Daoy (cell line): ENCODE measurements at places on chromosomes 5 and 9. TPM values are rescaled to one million over a fixed set of nuclear protein-coding genes. Genes with fewer than 3 reads are reported as not detected.

The ZNF658 gene
- total RNA-seq = 2.6 and 4.9 TPM in 2 replicates

The TPPP gene
- total RNA-seq = 0.34 TPM in 1 of 2 replicates, not detected in the other

The SVEP1 gene
- total RNA-seq = 0.86 and 1.3 TPM in 2 replicates

The FAT2 gene
- total RNA-seq = 0.06 and 0.11 TPM in 2 replicates

The HACD4 gene
- total RNA-seq = not detected in 2 replicates

DNA sequence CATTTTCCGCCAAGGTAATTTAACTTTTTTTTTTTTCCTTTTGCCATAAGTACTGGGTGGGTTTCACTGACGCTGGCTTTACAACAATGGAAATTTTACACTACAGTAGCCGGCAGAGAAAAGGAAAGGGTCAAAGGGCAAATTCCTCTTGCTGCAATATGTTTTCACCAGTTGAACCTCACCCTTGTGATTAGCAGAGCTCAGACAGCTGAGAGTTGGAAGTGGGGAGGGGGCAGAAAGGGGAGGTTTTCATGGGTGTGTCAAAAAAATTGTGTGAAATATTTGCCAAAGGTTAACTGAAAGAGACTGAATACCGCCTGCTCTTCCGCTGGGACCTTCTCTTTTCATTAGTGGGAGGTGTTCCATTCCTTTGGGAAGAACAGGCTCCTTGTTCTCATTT is 296.9 kb downstream of the ADAMTS6 start:
- no peak for DNase-seq

GRCh38 chr9:96109680-96110351 is 192.2 kb downstream of the HSD17B3 start:
- no peak for DNase-seq

DNA sequence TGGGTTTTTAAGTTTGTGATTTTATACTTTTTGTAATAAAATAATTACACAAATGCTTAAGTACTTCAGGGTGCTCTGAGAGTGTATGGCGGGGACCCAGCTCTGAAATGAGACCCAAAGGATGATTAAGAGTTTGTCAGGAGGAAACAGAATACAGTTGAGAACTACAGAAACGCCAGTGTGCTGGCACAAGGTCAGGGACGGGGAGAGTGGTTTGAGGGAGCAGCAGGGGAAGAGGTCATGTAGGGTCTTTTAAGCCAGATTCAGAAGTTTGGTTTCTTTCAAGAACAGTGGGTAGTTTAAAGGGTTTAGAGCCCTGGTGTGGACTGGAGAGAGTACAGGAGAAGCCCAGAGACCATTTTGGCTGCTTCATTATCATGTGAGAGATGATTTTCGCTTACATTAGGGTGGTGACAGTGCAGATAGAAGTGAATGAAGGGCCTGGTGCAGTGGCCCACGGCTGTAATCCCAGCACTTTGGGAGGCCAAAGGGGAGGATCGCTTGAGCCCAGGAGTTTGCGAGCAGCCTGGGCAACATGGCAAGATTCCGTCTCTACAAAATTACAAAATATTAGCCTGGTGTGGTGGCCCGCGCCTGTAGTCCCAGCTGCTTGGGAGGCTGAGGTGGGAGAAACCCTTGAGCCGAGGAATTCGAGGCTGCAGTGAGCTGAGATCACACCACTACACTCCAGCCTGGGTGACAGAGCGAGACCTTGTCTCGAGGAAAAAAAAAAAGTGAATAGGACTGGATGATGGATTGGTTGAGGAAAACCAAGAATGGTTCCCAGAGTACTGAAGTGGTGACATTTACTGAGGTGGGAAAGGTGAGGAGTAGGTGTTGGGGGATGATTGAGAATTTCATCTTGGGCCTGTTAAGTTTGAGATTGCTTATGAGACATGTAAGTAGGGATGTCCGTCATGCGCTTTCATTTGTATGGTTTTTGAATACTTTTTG is 1.4 kb upstream of the ETF1 start:
- peak; percentile 45 for DNase-seq

GRCh38 chr5:160616712-160617497 is 195.2 kb downstream of the PTTG1 start:
- DNase-seq = no peak

DNA sequence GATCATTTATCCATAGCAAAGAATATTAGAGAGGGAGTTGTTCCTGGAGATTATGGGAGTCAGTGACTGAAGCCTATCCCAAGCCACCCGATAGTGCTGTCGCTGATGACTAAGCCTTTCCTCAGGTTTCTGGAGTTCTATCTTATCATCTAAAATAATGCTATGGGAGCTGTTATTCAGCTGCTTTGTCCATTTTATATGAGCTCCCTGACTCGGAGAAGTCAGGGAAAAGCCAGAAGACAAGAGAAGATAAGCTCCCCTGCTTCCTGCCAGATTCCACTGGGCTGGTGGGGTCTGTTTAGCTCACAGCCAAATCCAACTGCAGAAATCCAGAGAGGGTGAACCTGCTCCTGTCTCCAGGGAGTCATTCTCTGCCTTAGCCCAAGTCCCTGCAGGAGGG is 148.2 kb downstream of the DROSHA start:
- no peak for DNase-seq

DNA sequence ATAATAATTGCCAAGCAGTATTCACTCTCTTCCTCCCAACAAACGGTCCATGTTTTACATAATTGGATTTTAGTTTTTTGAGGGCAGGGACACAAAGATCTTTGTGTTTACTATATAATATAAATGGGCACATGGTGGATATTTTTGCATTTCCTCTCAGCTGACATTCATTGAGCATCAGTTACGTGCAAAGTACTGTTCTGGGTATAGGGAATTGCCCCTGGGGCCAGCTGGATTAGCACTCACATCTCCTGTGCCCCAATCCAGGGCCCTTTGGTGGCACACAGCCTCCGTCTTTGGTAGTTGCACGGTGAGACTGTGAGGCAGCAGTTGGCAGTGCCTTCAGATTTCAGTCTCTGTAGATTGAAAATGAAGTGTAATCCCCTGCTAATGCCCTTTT is 1.6 kb downstream of the TDRD7 start:
- DNase-seq = no peak

DNA sequence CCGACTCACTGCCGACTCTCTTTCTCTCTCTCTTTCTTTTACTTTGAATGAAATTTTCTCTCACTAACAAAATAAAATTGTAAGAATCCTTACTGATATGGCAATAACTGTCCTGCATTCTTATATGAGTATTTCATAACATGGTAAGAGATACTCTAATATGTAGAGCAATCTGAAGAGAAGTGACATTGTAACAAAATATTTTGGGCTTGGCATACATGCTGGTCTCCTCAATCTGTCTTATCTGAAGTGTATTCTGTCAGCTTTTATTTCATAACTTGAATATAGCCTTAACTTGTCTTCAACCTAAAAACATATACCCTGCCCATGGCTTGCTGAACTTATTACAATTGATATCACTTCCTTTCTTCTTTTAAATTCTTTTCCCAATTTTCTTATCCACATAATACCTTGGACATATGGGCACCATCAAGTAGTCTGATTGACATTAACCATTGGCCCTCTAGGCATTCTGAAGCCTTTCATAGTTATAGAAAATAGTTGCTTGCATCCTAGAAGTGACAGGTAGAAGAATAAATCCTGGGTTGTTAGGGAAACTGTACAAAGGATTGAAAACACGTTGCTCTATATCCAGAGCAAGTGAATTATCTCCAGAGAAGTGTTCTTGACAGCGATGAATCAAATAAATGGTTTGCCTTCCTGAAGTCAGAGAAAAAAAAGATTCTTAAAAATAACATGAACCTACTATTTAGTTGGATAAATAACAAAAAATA is 537.6 kb upstream of the TYRP1 start:
- DNase-seq = no peak

- DNase-seq = peak; percentile 43
Measured at GRCh38 chr5:141245250-141245717, at the start of gene PCDHB15. Gene PCDHB15 (plus strand): TSS chr5:141245395. CDS start chr5:141245579, 184 bp downstream.

DNA sequence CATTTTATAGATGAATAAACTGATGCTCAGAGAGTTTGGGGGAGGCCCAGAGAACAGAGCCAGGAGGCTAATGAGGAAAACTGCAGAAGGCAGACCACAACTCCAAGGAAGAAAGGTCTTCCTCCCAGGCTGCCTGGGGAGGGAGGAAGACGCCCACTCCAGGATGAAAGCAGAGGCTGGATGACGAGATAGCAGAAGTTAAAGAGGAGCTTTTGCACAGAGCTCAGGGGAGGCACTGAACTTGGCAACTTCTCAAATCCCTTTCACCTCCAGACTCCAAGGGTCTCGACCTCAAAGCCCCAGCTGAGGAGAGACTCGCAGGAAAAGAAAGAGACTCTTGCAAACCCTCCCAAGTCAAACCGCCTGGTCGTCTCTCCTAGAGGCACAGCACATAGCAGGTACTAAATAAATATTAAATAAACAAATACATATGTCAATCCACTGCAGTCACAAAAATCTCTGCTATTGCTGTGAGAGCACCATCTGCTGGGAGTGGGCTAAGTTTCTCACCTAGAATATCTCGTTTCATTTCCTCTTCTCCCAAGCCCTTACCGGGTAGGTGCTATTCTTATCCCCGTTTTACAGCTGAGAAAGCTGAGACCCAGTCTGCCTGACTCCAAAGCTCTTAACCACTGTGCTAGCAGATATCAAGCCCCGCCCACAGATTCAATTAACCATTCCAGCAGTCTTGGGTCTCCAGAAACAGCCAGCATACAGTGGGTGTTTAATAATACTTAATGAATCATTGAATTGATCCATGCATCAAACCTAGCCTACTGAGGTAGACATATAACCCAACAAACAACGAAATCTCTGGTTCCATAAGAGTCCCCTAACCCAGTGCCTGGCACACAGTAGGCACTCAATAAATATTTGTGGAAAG is 97.8 kb upstream of the HAND1 start:
- no peak for DNase-seq

DNA sequence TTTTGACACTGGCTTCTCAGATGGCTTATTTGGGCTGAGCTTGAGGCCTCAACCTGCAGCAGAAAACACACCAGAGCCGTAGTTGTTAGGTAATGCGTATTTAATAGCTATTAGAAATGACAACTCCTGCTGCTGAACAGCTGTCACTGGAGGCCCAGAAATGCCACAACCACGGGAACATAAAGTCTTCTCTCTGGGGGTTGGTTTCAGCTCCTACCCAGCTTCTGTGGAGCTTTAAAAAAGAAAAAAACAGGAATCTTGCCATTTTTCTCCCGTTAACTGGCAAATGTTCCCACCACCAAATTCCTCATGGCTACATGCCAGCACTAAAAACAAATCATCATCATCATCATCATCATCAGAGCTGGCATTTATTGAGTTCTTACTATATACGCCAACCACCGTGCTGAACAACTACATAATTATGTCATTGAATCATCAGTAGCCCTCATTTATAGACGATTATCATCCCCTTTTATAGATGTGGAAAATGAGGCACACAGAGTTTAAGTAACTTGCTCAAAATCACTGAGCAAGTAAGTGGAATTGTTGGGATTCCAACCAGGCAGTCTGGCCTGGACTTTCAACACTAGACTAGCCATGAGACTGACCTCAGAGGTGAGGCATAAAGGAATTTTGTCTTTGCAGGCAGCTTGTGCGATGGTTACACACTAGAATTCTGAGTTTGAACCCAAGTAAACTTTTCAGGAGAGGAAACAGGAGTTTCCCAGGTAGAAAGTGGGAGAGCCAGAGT is 185.3 kb upstream of the WWC1 start:
- peak; percentile 52 for DNase-seq

DNA sequence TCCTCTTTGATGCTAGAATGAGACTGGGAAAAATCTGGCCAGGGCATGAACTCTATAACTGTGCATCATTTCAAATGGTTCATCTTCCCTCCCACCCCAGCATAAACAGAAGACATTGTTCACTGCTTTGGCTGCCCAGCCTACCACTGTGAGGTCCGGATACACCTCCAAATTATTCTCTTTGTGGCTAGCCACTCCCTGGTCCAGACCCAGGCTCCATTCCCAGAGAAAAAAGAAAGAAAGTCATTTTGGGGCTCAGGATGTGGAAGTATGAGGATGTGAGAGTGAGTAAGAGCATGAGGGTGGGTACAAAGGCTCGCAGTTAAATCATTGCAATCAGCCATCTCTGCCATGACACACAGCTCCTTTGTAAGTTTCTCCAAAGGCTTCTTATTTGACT is 559.2 kb downstream of the PSAT1 start:
- peak; percentile 50 for DNase-seq

GRCh38 chr5:127563136-127563535 is 45.7 kb downstream of the PRRC1 start:
- DNase-seq = no peak

DNA sequence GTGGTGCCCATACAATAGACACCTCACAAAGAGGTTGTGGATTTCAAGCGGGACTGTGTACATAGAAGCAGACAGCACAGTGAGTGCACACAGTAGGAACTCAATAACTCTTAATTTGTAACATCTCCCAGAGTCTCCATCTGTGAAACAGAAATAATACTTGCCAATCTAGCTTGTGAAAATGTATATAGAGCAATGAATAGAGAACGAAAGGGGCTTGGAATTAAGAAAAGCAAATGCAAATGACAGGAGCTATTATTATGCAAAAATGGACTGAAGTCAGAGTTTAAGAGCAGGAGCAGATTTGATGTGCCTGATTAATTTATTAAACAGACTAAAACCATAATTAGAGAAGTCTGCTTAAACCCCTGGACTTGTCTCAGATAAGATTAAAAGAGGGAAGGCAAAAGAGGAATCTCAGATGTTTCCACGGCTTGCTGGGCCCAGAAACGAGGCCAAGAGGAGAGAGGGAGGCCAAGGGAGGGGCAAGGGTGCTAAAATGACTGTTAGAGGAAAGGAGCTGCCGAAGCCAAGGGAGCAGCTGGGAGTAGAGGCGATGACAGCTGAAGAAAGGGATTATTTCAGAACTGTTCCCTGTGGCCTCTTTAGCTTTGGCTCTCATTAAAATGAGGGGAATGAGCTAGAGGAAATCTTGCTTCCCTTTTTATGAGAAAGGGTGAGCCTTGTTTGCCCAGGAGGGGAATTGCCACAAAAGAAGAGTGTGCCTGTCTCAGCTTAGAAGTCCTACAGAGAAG is 72.1 kb downstream of the FEM1C start:
- no peak for DNase-seq

GRCh38 chr9:105065098-105066088 is 137.4 kb upstream of the ABCA1 start:
- no peak for DNase-seq

GRCh38 chr5:76715486-76715735 is 515 bp upstream of the F2R start:
- DNase-seq = no peak

DNA sequence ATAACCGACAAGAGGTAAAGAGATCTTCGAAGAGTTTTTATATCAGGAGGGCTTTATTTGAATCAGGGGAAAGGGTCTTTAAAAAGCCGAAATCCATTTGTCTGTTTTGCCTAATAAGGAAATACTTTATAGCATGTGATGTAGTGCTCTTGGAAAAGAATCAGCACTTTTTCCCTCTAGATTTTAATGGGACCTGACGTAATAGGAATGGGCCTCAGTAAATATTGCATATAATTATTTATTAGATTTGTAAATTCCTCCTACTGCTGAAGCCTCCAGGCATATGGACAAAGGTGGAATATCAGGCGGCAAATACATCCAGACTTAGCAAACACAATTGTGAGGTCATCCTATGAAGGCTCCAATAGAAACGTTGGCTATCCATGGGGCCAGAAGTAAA is 50.9 kb downstream of the ACTBL2 start:
- DNase-seq = no peak

DNA sequence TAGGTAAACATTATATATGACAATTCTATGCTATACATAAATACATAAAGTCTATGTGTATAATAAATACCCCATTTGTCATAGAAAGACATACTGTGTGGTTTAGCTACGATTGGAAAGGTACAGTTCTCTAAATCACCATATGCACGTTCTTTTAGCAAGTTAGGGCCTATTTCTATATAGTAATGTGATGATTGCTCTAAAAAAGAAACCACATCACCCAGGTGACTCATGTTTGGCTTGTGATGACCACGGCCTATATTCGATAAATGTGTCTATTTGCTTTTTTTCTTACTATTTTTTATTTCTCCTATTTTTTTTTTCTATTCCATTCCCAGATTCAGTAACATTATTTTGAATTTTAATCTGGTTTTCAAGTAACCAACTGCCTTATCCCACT is 34.7 kb downstream of the RETREG1 start:
- peak; percentile 25 for DNase-seq
